ENCODE measurements at places on chromosomes 7 and 10. TPM values are rescaled to one million over a fixed set of nuclear protein-coding genes. Genes with fewer than 3 reads are reported as not detected.

GRCh38 chr10:132208462-132209050 is 21.8 kb downstream of the DPYSL4 start:
- no peak for DNase-seq

DNA sequence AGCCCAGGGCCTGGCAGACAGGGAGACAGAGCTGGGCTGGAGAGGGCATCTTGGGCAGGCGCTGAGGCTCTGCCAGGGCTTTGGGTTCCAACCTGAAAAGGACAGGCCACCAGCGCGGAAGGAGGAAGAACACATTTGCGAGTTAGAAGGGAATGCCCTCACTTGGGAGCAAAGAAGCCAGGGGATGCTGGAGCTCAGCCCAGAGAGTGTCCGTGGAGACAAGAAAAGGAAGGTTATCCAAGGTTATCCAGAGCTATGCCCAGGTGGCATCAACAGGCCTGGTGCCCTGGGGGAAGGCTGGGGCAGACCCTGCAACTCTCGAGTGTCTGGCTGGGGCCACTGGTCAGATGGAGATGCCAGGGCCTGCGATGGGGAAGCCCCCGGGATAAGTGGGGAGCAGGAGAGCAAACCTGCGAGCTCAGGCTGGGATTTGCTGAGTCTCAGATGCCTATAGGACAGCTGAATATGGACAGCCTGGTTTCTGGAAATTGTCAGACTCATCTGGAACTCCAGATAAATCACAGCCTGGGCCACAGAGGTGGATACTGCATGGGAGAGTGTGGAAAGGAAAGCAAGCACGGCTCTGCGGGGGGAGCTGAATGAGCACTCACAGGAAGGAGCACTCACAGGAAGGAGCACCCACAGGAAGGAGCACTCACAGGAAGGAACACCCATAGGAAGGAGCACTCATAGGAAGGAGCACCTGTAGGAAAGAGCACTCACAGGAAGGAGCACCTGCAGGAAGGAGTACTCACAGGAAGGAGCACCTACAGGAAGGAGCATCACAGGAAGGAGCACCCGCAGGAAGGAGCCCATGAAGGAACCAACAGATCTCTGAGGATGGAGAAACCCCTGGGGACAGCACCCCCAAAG is 152.1 kb downstream of the ADAM12 start:
- no peak for DNase-seq

DNA sequence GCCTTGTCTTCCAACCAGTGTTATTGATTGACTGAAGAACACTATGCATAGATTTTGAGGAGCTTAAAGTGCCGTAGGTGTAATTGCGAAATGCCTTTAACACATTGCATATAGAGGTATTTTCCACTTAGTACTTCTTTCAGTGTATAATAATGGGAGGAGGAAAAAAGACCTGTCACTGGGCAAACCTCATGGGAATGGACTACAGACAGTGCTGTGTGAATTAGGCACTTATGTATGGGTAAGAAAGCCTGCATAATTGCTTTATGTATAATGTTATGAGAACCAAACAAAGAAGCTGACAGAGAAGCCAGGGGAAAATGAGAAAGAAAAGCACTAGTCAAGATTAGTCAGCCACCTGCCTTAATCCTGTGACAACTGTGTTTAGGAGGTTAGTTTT is 12.4 kb upstream of the SCRN1 start:
- no peak for DNase-seq

The TMEM178B gene
- total RNA-seq, result 0.10 TPM

- no peak for DNase-seq
These were observed 107.5 kb upstream of the NPS start for GRCh38 chr10:127441350-127442219.

DNA sequence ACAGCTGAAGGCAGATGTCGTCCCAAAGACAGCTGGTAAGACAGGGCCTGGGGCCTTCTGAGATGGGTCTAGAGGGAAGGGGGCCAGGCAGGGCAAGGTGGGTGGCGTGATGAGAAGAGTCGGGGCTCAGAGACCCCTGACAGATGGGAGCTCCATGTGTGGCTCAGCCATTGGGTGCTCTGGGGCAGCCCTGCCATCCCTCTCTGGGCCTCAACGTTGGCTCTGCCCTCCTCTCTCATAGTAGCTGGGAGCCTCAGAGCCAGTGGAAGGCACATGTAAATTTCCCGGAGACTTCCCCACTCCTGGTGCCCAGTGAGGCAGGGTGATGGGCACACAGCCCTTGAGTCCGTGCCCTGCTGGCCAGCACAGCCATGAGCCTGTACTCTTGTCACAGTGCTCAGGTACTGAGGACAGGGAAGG is 1.8 kb downstream of the PPIF start:
- DNase-seq, result no peak

DNA sequence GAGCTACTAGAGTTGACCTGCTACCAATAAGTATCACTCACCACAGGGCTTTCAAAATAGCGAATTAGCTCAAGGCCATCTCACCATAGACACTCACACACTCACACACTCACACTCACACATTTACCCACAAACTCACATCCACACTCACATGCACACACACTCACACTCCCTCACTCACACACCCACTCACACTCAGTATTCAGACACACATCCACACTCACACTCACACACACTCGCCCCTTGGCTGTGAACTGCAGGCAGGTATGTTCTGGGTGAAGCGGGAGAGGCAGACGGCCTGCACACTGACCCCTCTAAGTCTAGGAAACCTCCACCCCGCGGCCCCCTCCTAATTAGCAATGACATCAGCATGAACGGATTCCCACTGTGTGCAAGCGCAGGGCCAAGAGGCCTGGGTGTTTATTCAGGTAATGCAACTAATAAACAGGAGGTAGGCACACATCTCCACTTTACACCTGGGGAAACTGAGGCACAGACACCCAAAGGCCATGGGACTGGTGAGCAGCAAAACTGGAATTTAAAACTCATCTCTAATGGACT is 94.6 kb downstream of the ADARB2 start:
- DNase-seq, result no peak

DNA sequence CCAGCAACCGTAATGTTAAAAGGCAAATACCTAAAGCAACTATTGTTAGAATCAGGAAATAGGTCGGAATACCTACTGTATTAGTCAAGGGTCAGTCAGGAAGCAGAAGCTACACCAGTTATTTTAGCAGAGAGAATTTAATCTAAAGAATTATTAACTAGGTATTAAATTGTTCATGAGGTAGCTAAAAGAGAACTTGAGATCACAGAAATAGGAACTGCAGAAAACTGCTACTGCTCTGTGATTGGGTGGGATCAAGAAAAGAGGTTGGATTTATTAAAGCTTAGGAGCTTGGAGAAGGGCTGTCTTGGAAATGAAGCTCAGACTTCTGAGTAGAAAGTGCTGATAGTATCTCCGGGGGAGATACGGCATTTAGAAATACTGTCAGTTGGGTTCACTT is 20.0 kb upstream of the ZNF438 start:
- no peak for DNase-seq

The ABCC2 gene
- 3.6 TPM for total RNA-seq

The GDF10 gene
- total RNA-seq, result not detected

The MRC1 gene
- total RNA-seq, result 0.37 TPM

The AKR1C3 gene
- 7.4 TPM for total RNA-seq

DNA sequence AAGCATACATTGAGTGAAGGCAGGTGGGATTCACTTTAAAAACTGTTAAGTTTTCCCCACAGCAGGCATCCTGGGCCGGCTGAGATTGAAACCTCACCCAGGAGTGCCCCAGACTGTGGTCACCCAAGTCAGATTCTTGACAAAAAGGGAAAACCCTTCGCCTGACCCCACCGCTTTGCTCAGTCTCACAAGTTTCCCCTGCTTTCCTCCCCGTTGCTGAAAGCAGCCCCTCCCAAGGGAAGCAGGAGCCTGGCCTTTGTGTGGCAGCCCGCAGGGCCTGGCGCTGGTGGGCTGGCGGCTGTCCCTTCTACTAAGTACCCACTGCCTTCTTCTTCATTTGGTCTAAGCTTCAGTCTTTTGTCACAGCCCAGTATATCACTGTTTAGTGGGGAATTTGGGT is 16.0 kb downstream of the RNF32 start:
- no peak for DNase-seq

The SPRN gene
- not detected for total RNA-seq

DNA sequence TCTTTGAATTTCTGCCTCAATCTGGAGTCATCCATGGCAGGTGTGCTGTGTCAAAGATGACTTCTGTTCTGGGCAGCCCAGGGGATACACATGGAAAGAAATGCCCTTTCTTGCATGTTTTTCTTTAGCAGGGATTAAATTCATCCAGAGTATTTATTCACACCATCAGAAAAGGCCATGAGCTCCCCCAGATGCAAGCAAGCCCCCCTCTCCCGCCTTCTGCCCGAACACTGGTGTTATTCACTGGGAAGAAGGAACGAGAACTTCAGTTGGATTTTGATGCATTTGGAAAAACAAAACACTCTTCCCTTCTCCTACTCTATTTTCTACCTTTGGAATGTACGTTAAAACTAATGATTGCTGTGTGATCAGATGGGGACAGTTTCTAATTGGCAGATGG is 1.4 kb downstream of the PLPP4 start:
- no peak for DNase-seq

The EIF5AL1 gene
- total RNA-seq, result not detected

The CBX3 gene
- 115 TPM for total RNA-seq

GRCh38 chr7:144784943-144785342 is 50.9 kb downstream of the TPK1 start:
- DNase-seq, result no peak

DNA sequence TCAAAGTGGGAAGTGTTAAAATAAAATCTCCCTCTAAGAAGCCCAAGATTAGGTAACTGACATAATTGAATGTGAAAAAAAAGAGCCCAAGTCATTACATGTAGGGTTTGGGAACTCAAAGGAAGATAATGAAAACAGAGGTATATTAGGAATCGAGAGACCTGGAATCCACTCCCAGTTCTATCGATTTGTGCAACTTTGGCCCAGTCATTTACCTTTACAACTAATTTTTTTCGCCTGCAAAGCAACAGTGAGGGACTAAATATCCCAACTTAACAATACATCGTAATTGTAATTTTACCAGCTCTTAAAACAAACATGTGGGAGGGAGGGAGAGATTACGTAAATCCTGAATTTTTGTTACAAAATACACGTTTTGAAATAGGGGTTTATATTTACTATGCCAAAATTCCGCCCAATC is 1.4 kb downstream of the MINDY3 start:
- no peak for DNase-seq

The TUBAL3 gene
- not detected for total RNA-seq

DNA sequence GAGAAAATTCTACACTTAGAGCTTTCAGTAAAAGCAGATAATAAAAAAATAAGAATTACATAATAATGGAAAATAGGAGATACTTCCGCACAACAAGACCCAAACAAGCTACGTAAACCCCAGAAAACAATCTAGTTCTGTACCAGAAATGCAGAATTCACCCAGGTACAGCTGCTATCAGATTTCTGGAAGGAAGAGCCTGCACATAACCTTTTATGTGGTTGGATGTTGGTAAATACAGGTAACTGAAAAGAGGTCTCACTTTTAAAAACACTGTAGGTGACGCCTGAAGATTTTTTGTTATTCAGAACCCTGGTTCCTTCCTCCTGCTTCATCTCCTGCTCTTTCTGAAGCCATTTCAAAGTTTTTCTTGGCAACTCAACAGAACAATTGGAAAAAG is 29.9 kb downstream of the PANK1 start:
- DNase-seq, result no peak

DNA sequence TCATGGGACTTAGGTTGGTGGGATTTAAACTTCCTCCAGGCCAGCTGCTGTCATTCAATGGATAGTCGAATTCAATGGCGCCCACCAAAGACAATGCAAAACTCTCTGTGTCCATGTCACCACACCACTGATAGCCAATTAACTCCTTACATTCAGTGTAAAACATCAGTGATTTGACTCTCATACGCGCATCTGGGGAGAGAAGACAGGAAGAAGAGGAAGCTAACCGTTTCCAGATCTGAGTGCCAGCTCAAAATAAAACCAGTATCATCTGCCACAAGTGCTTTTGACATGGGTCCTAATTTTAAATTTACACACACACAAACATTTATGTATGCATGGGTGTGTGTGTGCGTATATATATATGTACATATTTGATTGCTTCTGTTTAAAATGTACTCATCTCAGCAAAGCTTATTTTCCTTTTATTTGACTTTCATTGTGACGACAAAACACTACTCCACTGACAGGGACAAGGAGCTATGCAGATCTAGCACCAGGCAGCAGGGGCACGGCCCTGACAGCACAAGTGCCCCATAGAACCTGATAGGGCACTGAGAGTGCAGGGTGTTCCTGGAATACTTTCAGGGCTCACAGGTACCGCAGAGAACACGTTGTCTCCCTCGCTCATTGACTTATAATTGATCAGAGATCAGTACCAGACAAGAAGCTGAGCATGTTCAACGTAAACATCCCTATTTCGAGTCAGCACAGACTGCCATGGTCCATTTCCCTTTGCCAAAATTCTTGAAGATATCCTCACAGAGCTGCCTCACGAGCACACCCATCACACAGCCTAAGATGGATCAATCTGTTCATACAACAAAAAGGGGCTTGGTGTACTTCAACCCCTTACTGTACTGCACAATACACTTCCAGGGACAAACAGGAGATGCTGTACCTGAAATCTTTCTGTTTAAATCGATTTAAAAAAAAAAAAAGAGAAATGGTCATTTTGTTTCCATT is 176.1 kb downstream of the COBL start:
- DNase-seq, result no peak

The TRPV6 gene
- not detected for total RNA-seq

DNA sequence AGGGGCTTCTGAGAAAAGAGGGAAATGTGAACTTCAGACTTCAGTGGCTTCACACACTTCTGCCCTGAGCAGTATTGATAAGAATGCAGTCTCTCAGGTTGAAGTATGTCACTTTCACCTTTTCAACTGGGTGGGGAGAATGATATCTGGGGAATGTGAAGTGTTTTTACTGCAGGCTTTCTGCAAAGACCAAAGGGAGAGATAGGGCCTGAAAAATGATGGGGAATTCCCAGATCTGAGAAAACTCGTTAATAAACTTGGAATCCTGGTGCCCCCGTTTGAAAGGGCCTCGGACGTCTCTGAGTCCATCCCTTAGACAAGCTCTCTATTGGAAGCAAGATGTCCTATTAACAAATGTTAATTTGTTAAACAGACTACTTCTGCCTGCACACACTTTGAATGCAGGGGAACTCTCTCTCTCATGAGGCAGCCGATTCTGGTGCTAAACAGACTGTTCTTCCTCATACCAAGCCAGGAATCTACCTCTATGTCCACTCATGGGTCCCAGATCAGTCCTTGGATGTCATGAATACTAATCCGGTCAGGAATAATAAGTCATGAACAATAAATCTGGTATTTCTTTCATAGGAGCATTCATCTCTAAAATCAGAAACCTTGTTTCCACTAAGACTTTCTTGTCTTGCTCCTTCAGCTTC is 193.6 kb downstream of the JCAD start:
- no peak for DNase-seq

The LAMB1 gene
- total RNA-seq, result 0.52 TPM

The ASZ1 gene
- not detected for total RNA-seq

- DNase-seq, result no peak
These were observed 73.8 kb downstream of the DIP2C start for GRCh38 chr10:615583-616152.

The PRTFDC1 gene
- total RNA-seq, result 1.6 TPM

The KIAA1217 gene
- 0.10 TPM for total RNA-seq

- no peak for DNase-seq
These were observed 36.7 kb downstream of the WAC start for GRCh38 chr10:28569506-28570159.

- DNase-seq, result no peak
These were observed 314.9 kb upstream of the SEMA3A start for GRCh38 chr7:84509522-84509921.

The GRID1 gene
- total RNA-seq, result not detected
